Right renal pelvis (tissue), 4 donors: ENCODE measurements at places on chromosomes 3 and 15.

DNA sequence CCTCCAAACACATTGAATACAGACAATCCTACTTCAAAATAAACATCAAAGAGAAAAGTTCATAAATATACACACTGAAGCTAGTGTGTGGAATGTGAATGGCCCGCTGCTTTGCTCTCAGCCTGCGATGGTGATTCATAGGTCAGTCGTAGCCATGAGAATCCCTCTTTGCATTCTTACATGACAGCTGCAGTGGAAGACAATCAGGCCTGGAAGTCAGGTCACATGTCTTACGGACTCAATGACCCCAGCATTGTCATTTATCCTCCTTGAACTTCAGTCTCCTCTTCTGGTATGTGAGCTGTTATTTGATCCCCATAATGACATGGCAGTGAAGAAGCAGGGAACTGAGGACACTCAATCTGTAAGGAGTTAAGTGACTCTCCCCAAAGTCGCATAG is 217.8 kb upstream of the EOMES start:
- peak; percentile 2 for DNase-seq

DNA sequence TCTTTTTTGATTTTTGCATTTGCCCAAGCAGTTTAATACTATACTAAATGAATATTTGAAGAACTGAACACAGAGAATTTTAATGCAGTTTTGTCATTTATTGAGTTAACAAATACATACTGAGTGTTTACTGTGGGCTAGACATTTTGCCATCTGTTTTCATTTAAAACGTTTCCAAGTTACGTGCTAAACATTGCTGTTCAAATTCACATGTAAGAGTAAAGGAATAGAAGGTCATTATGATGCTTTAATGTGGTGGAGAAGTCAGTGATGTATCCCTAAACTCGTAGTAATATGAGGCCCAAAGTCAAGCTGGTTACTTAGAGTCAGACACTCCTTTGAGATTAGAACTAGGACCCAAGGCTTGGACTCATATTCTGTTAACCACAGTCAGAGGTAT is 49.4 kb downstream of the CRYBG3 start:
- DNase-seq, result no peak

DNA sequence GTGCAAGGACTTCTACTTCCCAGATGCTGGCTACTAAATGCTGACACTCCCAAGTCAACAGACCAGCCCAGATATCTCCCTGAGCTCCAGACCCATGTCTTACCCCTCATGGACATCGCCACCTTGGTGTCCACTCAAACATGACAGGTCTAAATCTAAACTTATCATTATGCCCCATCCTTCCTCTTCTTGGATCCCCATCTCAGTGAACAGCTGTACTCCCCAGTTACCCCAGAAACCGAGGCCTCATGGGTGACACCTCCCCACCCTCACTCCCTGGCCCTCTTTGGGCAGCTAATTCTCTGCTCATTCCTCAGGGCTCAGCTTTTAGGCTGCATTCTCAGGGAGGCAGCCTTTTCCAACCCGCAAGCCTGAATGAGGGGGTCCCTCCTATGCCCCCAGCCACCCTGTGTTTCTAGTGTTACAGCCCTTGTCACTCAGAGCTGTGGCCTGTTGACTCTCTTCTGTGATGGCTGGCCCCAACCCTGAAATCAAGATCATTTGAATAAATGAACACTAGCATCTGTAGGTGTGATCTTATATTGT is 5.4 kb downstream of the EHD4 start:
- no peak for DNase-seq

GRCh38 chr3:10547841-10548783 is 42.7 kb upstream of the ATP2B2 start:
- no peak for DNase-seq

DNA sequence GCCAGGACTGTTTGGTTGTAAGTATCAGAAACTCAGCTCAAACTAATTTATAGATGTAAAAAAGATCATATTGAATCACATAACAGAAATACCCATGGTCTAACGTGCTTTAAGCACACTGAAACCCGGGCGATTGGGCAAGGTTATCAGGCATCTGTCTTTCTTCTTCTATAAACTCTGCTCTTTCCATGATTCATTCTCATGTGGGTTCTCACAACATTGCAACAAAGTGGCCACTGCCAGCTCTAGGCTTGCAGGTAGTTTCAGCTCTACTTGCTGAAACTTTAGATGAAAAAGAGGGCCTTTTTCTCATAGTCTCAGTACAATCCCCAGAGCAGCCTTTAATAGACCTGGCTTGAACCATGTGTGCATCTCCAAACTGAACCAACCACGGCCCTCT is 456.1 kb downstream of the MFSD1 start:
- no peak for DNase-seq

DNA sequence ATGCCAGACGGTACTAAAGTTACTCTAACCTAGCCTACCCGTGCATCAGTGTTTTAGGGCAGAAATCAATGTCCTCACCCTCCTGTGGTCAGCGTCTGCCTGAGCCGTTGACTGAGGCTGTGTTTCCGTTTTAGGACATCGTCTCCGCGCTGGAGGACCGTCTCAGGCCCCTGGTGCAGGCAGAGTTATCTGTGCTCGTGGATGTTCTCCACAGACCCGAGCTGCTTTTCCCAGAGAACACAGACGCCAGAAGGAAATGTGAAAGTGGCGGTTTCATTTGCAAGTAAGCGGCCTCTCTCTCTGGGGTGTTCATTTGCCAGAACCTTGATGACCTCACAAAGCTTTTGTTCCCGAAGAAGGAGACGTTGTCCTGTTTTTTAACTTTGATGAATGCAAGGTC is 217.0 kb downstream of the ITPR1 start:
- DNase-seq, result no peak

- no peak for DNase-seq
Measured at GRCh38 chr3:119195911-119196310, 22.5 kb downstream of the UPK1B start.

GRCh38 chr3:17808994-17809393 is 66.6 kb upstream of the TBC1D5 start:
- no peak for DNase-seq

GRCh38 chr3:179542375-179542774 is 20.4 kb upstream of the ACTL6A start:
- DNase-seq, result no peak

GRCh38 chr3:31472479-31473390 is 60.0 kb upstream of the STT3B start:
- DNase-seq, result no peak

- no peak for DNase-seq
Measured at GRCh38 chr3:184470551-184470950, 90.7 kb downstream of the CHRD start.

- DNase-seq, result no peak
Measured at GRCh38 chr3:152225201-152225600, 43.5 kb upstream of the MBNL1 start.

- DNase-seq, result no peak
Measured at GRCh38 chr3:113423699-113424098, 17.6 kb downstream of the CFAP44 start.

GRCh38 chr3:66386925-66387650 is 113.7 kb downstream of the LRIG1 start:
- DNase-seq, result no peak

DNA sequence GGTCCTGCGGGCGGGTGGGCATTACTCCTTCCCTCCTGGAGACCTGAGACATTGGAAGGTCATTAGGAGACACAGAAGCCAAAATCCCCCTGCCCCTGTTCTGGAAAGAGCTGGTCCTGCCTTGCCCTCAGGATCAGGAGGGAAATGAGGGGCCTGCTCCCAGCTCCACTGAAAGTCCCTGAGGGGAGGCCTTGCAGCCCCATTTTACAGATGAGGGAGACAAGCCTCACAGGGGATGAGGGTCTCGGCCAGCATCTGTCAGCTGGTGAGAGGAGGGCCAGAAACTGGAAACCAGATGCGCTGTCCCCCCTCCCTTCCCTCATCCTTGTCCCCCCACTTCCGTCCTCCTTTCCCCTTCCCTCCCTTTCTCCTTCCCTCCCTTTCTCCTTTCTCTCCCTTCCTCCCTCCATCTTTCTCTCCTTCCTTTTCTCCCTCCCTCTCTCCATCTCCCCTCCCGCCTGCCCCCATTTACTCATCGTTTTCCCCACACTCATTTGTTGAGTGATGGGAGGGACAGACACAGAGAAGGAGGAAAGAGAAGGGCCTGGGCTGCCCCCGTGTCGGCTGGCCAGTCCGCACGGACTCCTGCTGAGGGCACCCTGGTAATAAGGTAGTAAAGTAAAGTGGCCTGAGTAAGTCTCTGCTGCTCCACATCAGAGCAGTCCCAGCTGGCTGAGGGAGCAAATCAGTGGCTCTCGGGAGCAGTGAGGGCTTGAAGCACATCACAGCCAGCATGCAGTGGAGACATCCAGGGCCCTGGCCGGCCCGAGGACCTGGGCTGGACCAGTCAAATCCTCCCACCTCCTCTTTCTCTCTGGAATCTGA is 112.4 kb upstream of the ALDH1A3 start:
- DNase-seq, result no peak

- DNase-seq, result no peak
Measured at GRCh38 chr3:55352668-55353067, 134.4 kb downstream of the WNT5A start.

GRCh38 chr3:110810356-110810755 is 261.3 kb upstream of the NECTIN3 start:
- no peak for DNase-seq

DNA sequence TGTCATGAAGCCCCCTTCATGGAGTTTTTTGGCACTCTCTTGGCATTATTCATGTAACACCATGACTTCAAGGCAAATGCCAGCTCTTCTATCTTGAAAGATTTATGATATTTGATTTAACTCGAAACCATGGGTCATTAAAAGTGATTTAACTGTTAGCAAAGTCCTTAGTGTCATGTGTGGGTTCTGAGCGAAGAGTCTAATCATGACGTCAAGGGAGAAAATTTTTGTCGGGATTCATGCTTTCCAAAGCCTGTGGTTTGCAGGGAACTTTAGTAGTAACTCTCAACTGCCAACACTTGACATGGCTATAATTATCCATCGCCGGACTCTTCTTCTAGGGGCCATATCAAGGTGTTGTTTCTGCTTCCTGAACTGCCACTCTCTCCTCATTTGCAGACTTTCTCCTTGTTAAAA is 11.5 kb downstream of the GXYLT2 start:
- DNase-seq, result no peak

DNA sequence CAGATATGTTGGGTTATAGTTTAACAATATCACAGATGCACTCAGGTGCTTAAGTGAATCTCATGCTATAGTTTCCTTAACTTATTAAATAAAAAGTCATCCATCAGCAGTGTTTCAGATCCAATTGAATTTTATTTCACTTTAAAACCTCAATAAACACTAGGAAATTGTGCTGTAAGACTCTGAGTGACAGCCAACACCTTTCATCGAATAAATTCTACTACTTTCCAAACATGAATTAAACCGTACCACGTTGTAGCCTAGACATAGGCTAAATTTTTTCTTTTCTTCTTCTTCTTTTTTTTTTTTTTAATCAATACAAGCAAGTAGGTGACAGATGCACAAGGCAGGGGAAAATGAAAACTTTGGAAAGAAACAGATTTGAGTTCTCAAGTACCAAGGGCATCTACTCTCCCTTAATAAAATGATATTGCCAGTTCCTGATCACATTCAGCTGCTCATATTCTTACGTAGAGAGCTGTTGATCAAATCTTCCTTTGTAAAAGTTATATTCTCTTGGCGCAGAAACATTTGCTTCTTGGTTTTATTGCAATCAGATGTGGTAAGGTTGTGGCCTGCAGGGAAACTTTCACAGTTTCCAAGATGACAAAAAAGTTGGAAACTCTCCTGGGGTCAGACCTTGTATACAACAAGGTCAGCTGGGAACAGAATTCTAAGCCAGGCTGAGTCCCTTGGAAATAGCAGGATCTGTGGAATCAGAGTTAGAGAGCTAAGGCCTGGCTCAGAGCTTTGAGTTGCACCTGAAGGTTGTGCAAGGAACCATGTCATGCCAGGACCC is 147.7 kb downstream of the CD47 start:
- DNase-seq, result no peak

DNA sequence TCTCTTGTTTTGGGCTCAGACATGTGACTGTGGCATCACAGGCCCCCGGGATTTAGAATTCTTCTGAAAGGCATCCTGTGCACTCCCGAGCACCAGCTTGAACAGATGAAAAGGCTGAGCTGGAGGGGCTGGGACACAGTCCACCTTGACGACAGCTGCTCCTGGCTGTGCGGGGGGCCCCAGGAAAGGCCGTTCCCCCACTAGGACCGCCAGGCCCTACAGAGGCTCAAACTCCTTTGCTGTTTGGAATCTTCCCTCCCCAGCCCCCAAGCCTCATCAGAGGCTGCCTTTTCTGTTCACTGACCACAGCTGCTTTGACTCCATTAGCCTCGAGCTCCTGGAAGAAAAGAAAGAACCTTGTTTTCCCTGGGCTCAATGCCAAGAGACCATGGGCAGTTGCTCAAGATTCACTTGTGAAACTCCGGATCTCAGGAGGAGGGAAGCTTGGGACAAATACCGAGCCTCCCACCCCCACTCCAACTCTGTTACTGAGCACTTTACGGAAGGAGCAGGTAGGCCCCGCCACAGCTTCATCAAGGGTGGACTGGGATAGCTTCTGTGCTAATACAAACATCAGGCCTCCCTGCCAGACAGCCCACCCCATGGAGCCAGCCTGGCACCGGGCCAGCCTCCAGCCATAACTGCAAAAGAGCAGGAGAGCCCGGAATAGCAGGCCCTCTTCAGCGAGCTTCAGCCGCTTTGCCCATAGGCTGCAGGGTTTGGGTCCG is 15.7 kb downstream of the CIDEC start:
- DNase-seq, result no peak

- no peak for DNase-seq
Measured at GRCh38 chr15:31461375-31461774, 134.7 kb downstream of the KLF13 start.

DNA sequence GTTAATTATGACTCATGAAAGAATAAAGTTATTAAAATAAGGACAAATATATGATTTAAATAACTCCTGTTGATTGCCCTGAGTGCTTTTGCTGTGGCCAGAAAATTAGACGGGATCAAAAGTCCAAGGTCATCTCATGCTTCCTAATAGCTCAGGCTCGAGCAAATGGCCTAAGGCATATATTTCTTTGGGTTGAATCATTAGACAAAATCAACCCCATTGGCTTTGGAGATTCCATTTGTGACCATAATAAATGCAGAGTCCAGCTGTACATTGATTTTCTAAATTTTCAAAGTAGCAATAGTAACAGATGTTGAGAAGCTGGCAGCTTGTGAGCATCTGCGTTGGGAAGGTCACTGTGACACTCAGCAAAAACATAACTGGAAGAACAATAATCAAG is 464.5 kb upstream of the TGFBR2 start:
- DNase-seq, result no peak

GRCh38 chr3:127062926-127063325 is 80.0 kb downstream of the PLXNA1 start:
- DNase-seq, result no peak
